ENCODE measurements at places on chromosomes 1 and 21. TPM values are rescaled to one million over a fixed set of nuclear protein-coding genes. Genes with fewer than 3 reads are reported as not detected.
A peak's percentile ranks its signal among the peaks of the same experiment; 100 is the strongest.

DNA sequence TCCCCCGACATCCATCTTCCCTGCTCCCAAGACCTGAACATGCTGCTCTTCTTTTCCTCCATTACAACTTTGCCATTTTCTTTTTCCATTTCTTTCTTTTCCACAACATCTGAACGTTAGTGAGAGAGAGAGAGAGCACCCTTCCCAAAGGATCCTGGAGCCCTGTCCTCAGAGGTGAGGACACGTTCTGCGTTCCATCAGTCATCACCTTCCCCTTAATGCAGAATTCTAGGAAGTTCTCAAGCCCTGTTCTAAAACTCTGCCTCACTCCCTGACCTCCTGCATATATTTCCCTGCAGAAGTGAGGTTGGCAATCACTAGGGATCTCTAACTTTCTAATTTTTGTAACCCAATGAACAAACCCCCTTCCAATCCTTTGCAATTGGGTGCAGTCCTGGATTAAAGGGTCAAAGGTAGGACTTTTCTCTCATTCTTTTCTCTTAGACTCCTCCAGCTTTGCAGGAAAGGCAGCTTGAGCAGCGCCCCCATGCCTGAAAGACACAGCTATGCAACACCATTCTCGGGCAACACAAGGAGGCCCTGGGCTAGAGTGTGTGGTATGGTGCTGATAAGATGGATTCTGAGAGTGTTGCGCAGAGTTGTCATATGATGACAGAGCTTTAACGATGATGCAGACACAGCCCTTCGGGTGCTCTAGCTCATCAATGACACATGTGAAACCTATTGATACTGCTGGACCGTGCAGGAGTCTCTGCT, 59.2 kb upstream of the TNR start:
- no peaks in the 10 kb centered on the region for H3K4me1 ChIP-seq
- no peak overlapping the region for H3K4me3 ChIP-seq
- no peaks in the 10 kb centered on the region for H3K27me3 ChIP-seq
- no peaks in the 10 kb centered on the region for H3K36me3 ChIP-seq

DNA sequence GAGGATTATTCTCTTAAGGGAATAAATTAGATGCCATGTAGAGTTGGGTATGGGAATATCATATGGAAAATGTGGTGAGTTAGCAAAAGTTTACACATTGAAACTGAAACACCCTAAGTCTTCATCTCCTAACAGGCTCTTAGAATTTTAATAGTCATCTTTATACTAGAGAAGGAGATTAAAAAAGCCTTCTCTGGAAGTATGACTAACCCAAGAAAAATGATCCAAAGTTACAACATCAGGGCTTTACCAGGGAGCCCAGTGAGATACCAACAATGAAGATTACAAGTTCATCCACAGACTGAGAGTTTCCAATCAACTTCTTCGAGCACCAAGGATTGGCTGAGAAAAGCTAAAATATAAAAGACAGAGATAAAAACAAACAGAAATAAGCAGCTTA, 70.0 kb upstream of the KIAA0040 start:
- H3K27ac ChIP-seq: no peak overlapping the region
- H3K4me3 ChIP-seq: no peak overlapping the region
- H3K4me1 ChIP-seq: no peaks in the 10 kb centered on the region
- H3K36me3 ChIP-seq: peaks cover 7% of the 10 kb centered on the region

DNA sequence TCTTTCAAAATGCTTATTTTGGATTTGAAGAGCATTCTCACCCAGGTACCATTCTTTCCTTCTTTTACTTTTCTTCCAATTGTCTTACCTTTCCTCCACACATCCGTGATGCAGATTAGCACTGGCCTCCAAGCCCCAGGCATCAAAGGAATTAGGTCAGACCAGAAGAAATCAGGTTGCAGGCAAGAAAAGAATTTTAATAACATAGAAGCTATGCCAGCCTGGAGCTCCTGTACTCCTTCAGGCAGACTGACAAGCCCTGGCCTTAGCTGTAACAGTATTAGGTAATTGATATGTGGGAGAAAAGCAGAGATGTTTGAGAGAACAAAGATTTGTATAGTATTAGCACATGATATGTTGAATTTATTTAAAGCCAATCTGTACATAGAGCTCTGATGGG, 390.4 kb upstream of the ADGRL2 start:
- no peaks in the 10 kb centered on the region for H3K27me3 ChIP-seq
- H3K36me3 ChIP-seq: no peaks in the 10 kb centered on the region
- H3K4me3 ChIP-seq: no peak overlapping the region

DNA sequence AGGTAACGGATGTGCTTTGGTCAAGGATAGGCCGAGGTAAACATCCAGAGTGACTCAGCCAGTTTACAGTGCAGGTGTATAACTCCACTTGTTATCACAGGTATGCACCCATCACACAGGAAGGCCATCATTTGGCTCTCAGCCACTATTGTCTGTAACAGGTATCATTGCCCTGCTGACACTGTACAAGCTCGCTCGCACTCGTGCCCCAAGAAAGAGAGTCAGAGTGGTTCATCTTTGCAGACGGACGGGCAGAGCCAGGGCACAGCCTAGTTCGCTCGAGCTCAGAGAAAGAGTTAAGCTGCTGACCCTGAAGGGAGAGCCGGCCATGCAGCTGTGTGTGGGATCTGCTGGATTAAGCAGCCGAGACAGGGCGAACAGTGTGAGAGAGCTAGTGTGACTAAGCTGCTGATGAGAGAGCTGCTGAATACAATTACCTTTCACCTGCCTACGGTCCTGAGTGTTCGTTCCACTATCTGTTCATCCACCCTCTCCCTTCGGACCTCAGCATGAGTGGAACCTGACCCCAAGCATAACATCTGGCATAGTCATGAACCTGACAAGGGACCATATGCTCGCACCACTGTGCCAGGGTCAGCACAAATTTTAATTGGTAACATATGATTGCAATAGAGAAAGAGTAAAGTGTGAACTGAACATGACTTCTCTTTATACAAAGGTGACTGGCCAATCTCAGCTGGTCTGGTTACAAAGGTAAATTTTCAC, 27.0 kb upstream of the LYPD8 start:
- peaks cover 11% of the 10 kb centered on the region for H3K36me3 ChIP-seq
- no peak for DNase-seq
- H3K27ac ChIP-seq: no peak overlapping the region
- H3K4me1 ChIP-seq: no peaks in the 10 kb centered on the region

DNA sequence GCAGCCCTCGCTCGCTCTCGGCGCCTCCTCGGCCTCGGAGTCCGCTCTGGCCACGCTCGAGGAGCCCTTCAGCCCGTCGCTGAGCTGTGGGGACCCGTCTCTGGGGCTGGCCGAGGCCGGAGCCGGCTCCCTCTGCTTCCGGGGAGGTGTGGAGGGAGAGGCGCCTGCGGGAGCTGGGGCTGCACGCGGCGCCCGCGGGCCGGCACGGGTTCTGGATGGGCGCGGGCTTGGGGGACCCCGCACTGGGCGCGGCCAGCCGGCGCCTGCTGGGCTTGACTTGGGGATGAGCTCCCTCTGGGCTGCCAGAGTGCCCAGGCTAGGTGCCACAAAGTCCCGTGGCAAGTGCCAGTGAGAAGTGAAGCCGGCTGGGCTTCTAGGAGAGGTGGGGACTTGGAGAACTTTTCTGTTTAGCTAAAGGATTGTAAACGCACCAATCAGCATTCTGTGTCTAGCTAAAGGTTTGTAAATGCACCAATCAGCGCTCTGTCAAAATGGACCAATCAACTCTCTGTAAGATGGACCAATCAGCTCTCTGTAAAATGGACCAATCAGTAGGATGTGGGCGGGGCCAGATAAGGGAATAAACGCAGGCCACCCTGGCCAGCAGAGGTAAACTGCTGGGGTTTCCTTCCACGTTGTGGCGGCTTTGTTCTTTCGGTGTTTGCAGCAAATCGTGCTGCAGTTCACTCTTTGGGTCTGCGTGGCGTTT, 20.2 kb downstream of the EXOC8 start:
- no peaks in the 10 kb centered on the region for H3K27me3 ChIP-seq
- H3K4me3 ChIP-seq: no peak overlapping the region
- DNase-seq: no peak
- no peak overlapping the region for H3K27ac ChIP-seq

DNA sequence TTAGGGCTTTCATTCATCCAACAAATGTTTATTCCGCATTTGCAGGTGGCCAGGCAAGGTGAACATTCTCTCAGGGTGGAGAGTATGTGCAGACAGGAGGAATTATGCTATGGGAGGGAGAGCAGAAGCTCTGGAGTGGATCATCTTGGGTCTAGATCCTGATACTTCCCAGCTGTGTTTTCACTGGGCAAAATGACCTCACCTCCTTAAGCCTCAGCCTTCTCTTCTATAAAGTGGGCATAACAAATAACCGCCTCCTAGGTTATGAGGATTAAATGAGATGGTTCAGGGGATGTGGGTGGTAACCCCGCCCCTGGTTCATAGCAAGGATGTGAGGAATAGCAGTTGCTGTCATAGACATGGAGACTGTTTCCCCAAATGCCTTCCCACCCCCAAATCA, 1.7 kb upstream of the TMEM51 start:
- H3K27me3 ChIP-seq: peaks cover 16% of the 10 kb centered on the region
- H3K4me1 ChIP-seq: peaks cover 19% of the 10 kb centered on the region
- H3K4me3 ChIP-seq: peak overlapping the region; percentile 91
- no peaks in the 10 kb centered on the region for H3K36me3 ChIP-seq
- DNase-seq: no peak
- H3K27ac ChIP-seq: no peak overlapping the region

DNA sequence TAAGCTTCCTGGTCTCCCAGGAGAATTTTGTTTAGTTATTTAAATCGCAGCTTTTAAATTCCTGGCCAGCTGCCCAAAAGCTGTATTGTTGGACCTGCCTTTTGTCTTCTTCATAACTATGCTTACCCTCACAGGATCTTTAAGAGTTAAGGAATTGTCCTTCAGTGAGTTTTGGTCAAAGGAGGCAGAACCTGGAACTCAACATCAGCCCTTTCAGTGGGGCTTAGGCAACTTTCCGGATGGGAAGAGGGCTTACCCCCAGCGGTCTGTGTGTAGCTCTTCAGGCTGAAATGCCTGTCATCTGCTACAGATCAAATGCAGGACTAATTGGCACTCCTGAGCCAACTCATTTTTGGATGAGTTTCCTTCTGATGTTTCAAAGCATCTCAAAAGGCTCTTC, 402.6 kb downstream of the SIPA1L2 start:
- no peaks in the 10 kb centered on the region for H3K36me3 ChIP-seq
- H3K27ac ChIP-seq: no peak overlapping the region
- H3K27me3 ChIP-seq: peaks cover 2% of the 10 kb centered on the region
- peak overlapping the region; percentile 55 for H3K4me3 ChIP-seq

DNA sequence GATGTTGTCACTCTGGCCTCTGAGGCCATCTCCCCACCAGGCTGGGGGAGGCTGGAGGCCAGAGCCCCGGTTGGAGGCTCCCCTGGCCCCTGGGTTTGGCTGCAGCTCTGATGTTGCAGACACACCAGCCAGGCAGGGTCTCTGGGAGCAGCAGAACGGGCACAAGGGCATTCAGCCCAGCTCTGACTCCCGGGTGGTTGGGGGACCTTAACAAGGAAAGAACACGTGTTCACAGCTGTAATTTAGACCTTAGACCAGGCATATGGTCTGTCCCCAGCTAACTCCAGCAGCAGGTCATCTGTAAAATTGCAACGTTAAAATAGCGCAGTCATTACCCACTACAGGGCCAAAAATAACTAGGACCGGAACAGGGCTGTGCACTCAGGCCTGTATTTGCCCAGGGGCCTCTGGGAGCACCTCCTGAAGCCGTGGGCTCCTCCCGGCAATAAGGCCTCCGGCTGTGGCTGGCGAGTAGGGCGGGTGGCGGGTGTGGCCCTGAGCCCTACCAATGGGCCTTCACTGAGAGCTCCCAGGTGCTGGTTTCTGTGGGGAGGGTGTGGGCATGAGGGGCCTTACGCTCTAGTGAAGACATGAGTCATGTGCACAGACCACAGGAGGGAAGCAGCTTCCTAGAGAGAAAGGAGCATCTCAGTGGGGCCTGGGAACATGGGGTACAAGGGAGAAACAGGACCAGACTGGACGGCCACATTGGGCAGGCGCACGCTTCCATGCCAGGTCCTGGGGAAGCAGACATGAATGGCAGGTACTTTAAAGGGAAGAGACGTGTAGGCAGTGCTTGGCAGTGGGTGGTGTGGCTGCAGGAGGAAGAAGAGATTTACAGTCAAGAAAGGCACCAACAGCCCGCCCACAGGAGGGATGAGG, 6.1 kb downstream of the LDLRAP1 start:
- peaks cover 16% of the 10 kb centered on the region for H3K4me1 ChIP-seq
- H3K27ac ChIP-seq: peak overlapping the region; percentile 57
- no peak overlapping the region for H3K4me3 ChIP-seq
- H3K36me3 ChIP-seq: no peaks in the 10 kb centered on the region
- DNase-seq: no peak

GRCh38 chr1:217181756-217182155, 449.1 kb downstream of the GPATCH2 start:
- H3K36me3 ChIP-seq: no peaks in the 10 kb centered on the region
- no peaks in the 10 kb centered on the region for H3K4me1 ChIP-seq
- no peak overlapping the region for H3K4me3 ChIP-seq
- no peak overlapping the region for H3K27ac ChIP-seq
- H3K27me3 ChIP-seq: no peaks in the 10 kb centered on the region
- no peak for DNase-seq

- H3K36me3 ChIP-seq: peaks cover 9% of the 10 kb centered on the region
- H3K27ac ChIP-seq: no peak overlapping the region
- H3K4me1 ChIP-seq: no peaks in the 10 kb centered on the region
- no peak overlapping the region for H3K4me3 ChIP-seq
Observed at GRCh38 chr1:231020139-231020601, 19.9 kb downstream of the FAM89A start.

GRCh38 chr1:233587958-233588799, 25.7 kb upstream of the KCNK1 start:
- H3K36me3 ChIP-seq: no peaks in the 10 kb centered on the region
- no peak overlapping the region for H3K4me3 ChIP-seq
- DNase-seq: no peak
- no peaks in the 10 kb centered on the region for H3K27me3 ChIP-seq
- H3K4me1 ChIP-seq: no peaks in the 10 kb centered on the region
- no peak overlapping the region for H3K27ac ChIP-seq

- peaks cover 2% of the 10 kb centered on the region for H3K27me3 ChIP-seq
- H3K36me3 ChIP-seq: peaks cover 17% of the 10 kb centered on the region
- H3K4me3 ChIP-seq: no peak overlapping the region
- no peak overlapping the region for H3K27ac ChIP-seq
- DNase-seq: no peak
Observed at GRCh38 chr21:38965910-38966504, 160.3 kb downstream of the ETS2 start.

Gene RGSL1
- not detected for total RNA-seq

Gene CELA2A
- not detected for total RNA-seq

Gene OR2T29
- not detected for total RNA-seq

Gene ANGPTL1
- not detected for total RNA-seq

Gene GUCA2B
- not detected for total RNA-seq

Data from glutamatergic neuron (in vitro differentiated cells).